ENCODE measurements at places on chromosomes 13 and 19.

- no peak for DNase-seq
These were observed 2.7 kb upstream of the ACP5 start for GRCh38 chr19:11580116-11580515.

DNA sequence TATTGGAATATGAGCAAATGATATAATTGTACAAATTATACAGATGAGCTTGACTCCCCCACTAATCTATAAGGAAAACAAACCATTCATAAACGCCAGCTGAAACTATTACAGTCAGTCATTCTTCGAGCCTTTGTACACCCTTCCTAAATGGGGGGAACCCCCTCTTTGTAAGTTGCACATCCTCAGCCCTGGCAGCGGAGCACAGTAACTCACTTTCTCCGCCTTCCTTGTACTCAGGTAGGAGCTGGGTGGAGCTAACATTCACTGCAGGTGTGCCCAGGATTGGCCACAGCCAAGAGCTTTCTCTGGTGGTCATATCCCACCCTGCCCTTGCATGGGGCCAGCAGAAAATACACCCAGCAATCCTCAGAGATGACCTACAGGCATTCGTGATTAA lies 28.6 kb downstream of the PIN1 start:
- no peak for DNase-seq

DNA sequence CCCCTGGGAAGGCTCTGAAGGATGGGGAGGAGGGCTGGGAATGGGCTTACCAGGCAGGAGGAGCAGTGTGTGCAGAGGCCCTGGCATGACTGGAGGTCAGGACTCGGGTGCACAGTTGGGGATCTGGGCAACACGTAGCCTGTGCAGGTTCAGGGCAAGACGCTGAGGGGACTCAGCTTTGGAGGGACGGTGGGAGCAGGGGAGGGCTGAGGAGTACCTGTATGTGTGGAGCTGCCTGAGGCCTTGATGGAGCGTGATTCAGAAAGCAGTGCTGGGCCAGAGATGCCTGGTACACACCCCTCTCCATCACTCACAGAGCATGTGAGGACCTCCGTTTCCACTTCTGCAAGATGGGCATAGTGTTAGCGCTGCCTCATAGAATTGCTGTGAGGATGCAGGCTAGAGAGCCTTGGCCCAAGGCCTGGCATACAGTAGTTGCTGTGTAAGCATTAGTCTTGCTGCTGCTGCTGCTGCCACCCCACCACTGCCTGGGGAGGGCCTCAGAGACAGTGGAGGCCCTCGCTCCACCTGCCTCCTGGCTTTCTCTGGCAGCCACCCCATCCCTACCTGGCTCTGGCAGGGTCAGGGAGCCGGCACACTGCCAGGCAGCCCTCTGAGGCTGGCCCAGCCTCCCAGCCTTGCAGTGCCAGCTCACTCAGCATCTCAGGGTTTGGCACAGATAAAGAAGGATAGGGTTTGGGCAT lies 2.4 kb downstream of the PAK4 start:
- no peak for DNase-seq

DNA sequence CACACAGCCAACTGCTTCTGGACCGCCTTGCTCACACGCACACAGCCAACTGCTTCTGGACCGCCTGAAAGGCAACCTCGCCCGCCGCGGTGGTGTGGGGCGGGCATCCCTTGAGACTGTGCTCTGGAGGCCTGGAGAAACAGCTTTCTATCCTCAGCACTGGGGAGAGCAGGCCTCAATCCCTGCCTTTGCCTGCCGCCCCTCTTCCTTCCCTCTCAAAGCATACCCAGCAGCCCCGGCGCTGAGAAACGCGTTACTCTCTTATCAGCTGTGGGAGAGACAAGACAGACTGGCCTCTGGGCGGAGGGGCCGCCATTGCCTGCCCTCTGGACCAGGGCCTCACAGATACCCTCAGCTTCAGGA lies 2.9 kb downstream of the LIPE start:
- DNase-seq = no peak

- no peak for DNase-seq
These were observed 75.3 kb upstream of the CACNA1A start for GRCh38 chr19:13581576-13581975.

GRCh38 chr13:94232161-94232950 lies 247.1 kb downstream of the DCT start:
- no peak for DNase-seq

DNA sequence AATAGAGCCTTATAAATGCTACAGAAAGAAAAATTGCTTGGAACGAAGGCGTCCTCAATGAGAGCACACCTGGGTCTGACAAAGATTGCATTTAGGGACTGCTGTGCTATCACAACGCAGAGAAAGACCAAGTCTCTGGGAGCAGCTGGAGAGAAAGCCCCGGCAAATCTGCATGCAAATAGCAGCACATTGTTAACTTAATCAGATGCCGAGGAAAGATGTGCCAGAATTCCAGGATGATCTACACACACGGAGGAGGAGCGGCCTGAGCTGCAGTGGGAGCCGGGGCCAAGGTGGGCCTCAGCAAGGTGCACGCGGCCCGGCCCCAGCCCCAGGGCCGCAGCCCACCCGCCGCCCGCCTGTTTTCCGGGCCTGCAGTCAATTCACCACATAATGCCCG lies 1.4 kb downstream of the ZNF536 start:
- peak; percentile 21 for DNase-seq

GRCh38 chr13:21104199-21105019 lies 43.0 kb upstream of the LATS2 start:
- DNase-seq = no peak

- DNase-seq = no peak
These were observed 313.2 kb downstream of the SHISA2 start for GRCh38 chr13:25738342-25739196.

- no peak for DNase-seq
These were observed 3.2 kb upstream of the RASGRP4 start for GRCh38 chr19:38429055-38429810.

- no peak for DNase-seq
These were observed 30.4 kb upstream of the FARP1 start for GRCh38 chr13:98112456-98112855.

GRCh38 chr13:35994131-35994966 lies 136.8 kb downstream of the DCLK1 start:
- no peak for DNase-seq

DNA sequence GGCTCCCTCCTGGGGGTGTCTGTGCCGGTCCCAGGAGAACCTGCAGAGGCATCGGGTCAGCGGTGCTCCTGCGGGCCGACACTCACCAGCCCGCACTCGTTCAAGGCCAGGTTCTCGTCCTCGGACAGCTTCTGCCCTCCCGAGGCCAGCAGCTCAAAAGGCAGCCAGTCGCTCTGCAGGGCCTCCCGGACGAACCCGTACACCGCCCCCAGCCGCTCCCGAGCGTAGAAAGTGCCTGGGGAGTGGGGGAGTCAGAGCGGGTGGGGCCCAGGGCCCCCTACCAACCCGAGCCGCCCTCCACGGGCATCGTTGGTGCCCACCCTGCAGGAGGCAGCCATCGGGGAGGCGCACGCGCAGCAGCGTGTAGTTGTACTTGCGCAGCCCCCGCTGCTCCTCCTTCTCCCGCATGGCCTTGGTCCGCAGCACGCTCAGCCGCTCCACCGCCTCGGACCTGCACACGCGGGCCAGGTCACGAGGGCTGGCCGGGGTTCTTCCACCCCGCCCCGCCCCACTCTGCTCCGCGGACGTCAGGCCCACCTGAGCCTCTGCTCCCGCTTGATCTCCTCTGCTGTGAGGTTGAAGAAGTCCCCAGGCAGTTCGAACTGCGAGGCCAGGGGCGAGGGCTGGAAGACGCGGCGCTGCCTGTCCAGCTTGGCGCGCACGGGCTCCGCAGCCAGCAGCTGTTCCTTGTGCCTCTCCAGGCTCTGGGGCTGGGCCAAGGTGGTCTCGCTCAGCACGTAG lies 11.5 kb downstream of the UBXN6 start:
- DNase-seq = no peak

DNA sequence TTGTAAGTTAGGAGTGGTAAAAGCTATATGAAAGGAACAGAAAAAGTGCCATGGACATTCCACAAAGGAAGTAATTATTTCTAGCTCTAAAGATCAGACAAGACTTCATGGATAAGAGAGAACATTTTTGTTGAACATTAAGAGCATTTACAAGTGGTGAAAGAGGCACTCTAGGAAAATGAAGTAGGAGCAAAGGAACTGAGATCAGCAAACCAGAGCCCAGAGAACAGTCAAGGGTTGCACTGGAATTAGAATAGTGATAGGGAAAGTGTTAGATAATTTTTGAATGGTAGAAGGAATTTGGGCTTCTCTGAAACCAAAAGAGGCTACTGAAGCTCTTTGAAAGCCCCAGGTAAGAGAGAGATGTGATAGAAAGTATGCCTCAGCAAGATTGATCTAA lies 94.1 kb downstream of the COG6 start:
- no peak for DNase-seq

DNA sequence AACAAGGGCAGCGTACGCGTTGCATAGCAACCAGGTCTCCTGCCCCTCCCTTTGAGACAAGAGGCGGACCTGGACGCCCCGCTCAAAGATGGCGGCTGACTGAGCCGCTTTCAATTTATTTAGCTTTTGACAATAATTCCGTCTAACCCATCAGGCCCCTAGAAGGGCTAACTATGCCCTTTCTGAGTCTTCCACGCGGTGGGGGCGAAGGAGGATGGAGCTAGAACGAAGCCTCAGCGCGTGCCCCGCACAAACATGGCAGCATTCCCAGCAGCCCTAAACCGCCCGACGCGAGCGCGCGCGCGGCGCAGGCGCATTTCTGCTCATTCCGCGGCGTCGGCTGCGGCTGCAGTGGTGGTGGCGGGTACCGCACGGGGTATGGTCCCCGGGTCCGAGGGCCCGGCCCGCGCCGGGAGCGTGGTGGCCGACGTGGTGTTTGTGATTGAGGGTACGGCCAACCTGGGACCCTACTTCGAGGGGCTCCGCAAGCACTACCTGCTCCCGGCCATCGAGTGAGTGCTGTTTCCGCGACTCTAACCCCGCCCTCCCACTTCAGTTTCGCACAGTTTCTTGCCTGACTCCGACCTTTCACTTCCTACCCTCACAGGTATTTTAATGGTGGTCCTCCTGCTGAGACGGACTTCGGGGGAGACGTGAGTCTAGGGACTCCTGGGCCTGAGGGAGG lies at the start of gene MED25:
Gene MED25, plus strand, starts transcription at position 326 of the 685 bp plus-strand sequence. Its CDS starts 53 bp downstream, at position 379.
- DNase-seq = peak; percentile 83

- no peak for DNase-seq
These were observed 79.1 kb upstream of the SPATA13 start for GRCh38 chr13:24081387-24081786.

- no peak for DNase-seq
These were observed 36.8 kb upstream of the C1QTNF9 start for GRCh38 chr13:24272452-24273161.

DNA sequence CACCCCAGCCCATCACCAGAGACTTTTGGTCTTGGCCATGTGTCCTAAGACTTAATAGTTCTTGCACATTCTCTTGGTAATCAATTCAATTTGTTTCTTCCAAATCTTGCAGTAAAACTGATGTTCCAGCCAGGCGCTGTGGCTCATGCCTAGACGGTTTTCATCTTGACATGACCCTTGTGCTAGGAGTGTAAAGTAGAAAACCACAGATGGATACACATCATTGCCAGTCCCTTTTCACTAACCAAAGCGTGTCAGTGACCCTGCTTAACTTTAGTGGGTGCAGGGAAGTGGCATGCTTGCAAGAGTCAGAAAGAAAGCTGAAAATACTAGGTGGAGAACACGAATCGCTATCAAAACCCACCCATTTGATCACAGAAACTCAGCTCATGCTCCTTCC lies 18.0 kb upstream of the CD70 start:
- DNase-seq = no peak

GRCh38 chr19:19591133-19591825 lies 27.2 kb downstream of the PBX4 start:
- DNase-seq = no peak

GRCh38 chr13:21594715-21595545 lies 9.0 kb downstream of the MICU2 start:
- no peak for DNase-seq

DNA sequence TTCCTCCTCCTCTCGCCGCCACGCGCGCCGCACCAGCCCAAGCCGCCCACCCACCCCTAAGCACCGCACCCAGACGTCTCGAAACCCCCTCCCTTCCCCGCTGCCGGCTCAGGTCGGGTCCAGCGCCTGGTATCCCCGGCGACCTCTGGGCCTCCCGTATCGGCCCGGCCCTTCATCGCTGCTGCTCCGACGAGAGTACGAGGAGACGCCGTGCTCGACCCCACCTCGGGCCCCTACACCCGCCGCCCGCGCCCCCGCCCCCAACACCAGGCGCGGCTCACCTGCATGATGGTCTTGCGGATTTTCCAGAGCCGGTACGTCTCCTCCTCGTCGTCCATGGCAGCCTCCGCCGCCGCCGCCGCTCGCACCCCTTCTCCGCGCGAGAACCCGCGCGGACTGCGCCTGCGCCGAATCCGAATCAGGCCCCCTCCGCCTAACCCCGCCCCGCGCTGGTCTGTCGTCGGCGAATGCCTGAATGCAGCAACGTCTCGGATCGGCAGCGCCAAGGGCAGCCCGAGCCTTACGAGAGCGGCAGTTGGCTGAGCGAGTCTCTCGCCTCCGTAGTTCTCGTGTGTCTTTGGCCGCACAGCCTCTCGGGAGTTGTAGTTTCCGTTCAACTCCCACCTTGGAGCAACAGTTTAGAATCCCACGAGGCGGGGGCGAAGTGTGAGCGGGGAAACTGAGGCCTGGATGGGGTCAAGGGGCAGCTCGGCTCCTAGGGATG lies at the start of gene POLR2E:
Gene POLR2E, minus strand, starts transcription at position 398 of the 724 bp plus-strand sequence. Its CDS starts 60 bp downstream, at position 338.
- DNase-seq = peak; percentile 99

- DNase-seq = no peak
These were observed 1.6 kb downstream of the LPAR6 start for GRCh38 chr13:48411147-48411794.

DNA sequence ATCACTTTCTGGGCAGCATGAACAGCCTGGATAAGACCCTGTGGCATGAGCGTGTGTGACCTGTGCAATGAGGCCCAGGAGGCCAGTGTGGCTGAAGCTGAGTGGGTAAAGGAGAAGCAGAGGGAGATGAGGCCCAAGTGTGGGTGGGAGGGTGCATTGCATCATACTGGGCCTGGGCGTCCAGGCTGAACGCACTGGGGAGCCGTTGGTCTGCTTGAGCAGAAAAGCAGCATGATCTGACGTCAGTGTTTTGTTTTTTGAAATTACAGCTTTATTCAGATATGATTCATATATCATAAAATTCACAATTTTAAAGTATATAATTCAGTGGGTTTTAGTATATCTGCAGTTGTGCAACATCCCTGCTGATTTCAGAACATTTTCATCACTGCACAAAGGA lies 409.7 kb downstream of the HS6ST3 start:
- no peak for DNase-seq

- no peak for DNase-seq
These were observed 30.5 kb upstream of the ZNF536 start for GRCh38 chr19:30341611-30342201.

GRCh38 chr13:75607447-75607846 lies 28.7 kb upstream of the LMO7 start:
- DNase-seq = no peak

Measured in dorsolateral prefrontal cortex (tissue), 122 donors.